ENCODE measurements at places on chromosomes 5 and 9. TPM values are rescaled to one million over a fixed set of nuclear protein-coding genes. Genes with fewer than 3 reads are reported as not detected.

Gene PCDHB14
- 7.1 TPM for total RNA-seq

Gene TMEFF1
- total RNA-seq, result not detected

Gene NKD2
- total RNA-seq, result not detected

Gene LECT2
- total RNA-seq, result not detected

Gene XPA
- 31.6 TPM for total RNA-seq

Gene CD180
- not detected for total RNA-seq

Gene OR13C3
- total RNA-seq, result not detected

Measured in uterus (tissue), 4 donors.